SJSA1 (cell line): ENCODE measurements at places on chromosomes 16 and 17.

- DNase-seq, result no peak
Measured at GRCh38 chr17:16932611-16933010, 39.3 kb downstream of the TNFRSF13B start.

DNA sequence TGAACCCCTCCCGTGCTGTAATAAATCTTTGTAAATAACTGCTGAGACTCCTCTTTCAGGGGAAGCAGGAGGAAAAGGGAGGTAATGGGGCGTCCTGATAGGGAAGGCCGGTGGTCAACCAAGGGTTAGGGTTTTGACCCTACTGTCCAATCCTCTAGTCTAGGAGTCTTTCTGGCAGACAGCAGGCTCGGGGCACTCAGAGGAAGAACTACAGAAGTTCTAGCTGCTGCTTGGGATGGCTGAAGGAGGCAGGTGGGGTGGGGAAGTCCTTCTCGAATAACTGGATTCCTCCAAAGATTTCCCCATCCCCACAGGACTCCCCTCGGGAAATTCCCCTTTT lies 387 bp upstream of the STARD3 start:
- no peak for DNase-seq

GRCh38 chr16:83792391-83792790 lies 15.4 kb upstream of the HSBP1 start:
- DNase-seq, result no peak

GRCh38 chr17:59266745-59267144 lies 46.4 kb downstream of the GDPD1 start:
- no peak for DNase-seq

DNA sequence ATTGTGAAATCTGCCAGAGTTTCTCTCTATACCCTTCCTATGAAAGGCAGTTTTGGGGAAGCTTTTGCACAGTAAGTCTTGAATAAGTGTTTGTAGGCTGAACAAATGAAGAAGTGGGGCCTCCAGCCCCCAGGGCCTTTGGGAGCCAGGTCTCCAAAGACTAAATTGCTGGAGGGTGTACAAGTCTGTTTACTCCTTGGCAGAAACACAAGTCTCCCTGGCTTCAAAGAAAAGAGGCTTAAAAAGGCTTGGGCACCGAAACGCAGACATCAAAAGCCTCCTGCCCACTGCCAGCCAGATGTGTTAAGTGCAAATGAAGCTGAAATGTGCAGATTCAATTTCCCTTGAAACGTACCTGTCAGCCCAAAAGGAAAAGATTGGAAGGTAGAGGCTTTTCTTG lies 146.3 kb downstream of the TMEM132E start:
- no peak for DNase-seq

- DNase-seq, result no peak
Measured at GRCh38 chr16:88830258-88830657, 18.5 kb upstream of the APRT start.
